ENCODE measurements at places on chromosomes 2 and 18.
A peak's percentile ranks its signal among the peaks of the same experiment; 100 is the strongest.

- H3K4me1 ChIP-seq = peaks cover 6% of the 10 kb centered on the region
- no peak overlapping the region for H3K4me3 ChIP-seq
- no peaks in the 10 kb centered on the region for H3K36me3 ChIP-seq
- no peak for DNase-seq
- no peak overlapping the region for H3K27ac ChIP-seq
These were observed 20.4 kb upstream of the ATOH8 start for GRCh38 chr2:85733121-85733960.

- H3K27me3 ChIP-seq = peaks cover 47% of the 10 kb centered on the region
- peaks cover 8% of the 10 kb centered on the region for H3K4me1 ChIP-seq
- no peak for DNase-seq
- no peaks in the 10 kb centered on the region for H3K36me3 ChIP-seq
- no peak overlapping the region for H3K27ac ChIP-seq
These were observed 19.0 kb downstream of the CRACDL start for GRCh38 chr2:98917031-98917471.

- no peak overlapping the region for H3K27ac ChIP-seq
- peaks cover 1% of the 10 kb centered on the region for H3K36me3 ChIP-seq
- peaks cover 20% of the 10 kb centered on the region for H3K27me3 ChIP-seq
These were observed 9.9 kb upstream of the ODC1 start for GRCh38 chr2:10457846-10458598.

DNA sequence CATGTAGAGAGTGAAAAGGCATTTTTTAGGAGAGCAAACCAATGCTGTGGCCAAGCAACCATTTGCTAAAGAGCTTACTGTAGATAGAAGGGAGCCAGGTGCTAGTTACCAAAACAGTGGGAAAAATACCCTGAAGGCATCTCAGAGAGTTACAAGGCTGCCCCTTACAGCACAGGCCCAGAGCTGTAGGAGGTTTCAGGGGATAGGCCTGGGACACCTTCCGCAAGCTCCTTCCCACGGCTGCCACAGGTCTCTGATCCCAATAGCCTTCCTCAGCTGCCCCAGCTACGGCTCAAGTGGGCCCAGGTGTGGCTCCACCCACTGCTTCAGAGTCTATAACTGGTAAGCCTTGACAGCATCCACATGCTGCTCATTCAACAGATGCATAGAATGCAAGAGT is 18.2 kb upstream of the PPM1B start:
- DNase-seq = no peak
- no peak overlapping the region for H3K27ac ChIP-seq
- H3K36me3 ChIP-seq = peaks cover 2% of the 10 kb centered on the region
- H3K4me1 ChIP-seq = no peaks in the 10 kb centered on the region
- H3K4me3 ChIP-seq = no peak overlapping the region

DNA sequence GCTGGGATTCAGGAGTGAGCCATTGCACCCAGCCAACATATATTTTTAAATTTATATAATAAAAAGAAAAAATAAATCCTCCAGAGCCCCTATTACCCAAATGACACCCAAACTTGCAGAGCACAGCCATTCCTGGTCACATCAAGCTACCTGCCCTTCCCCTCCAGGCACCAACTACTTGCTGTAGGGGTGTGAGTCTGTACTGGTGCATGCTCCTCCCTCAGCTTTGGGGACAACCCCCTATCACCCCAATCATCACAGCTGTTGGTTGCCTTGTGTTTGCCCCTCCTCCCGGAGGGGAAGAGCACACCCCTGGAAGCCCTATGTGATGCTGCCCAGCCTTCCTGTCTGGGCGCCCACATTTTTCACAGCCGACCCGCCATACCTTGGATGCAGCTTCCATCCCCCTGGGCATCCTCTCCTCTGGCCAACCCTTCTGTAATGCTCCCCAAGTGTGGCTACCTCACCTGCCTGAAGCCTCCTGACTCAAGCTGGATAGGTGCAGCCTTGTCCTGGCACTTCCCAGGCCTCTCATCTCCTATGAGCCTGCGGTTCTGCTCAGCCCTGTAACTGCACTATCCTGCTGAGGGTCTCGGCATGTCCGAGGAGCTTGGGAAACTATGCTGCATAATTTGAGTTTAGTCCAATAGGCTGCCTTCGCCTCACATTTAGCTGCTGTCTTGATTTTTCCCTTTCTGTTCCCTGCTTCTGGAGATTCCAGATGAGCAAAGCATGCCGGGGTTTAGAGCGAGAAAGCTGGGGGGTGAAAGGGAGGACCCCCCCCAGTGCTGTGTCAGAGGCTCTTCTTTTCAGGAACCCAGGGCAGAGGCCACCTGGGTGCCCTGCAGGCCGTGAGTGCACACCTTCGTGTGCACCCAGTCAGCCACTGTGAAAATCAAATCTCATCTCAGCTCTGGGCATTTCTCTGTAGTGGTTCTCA is 27.2 kb downstream of the CHST10 start:
- no peaks in the 10 kb centered on the region for H3K36me3 ChIP-seq
- H3K27ac ChIP-seq = peak overlapping the region; percentile 5
- DNase-seq = no peak
- H3K27me3 ChIP-seq = peaks cover 2% of the 10 kb centered on the region
- peaks cover 3% of the 10 kb centered on the region for H3K4me1 ChIP-seq

DNA sequence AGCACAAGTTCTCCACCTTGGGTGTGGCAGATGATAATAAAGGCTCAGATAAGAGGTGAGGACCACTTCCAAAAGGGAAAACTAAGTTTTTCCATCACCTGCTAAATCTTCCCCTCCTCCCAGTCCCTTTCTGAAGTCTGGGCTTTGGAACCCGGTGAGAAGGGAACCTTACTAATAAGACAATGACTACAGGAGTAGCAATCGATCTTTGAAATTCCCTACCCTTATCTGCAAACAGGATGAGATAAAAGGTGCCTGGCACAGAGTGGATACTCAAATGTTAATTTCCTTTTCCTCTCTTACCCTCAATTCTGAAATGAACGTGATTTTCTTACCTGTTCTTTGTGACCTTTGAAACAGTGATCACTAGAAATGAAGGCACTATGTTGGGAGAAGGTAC is 69.7 kb upstream of the NARS1 start:
- no peak overlapping the region for H3K4me3 ChIP-seq
- no peak overlapping the region for H3K27ac ChIP-seq
- no peaks in the 10 kb centered on the region for H3K4me1 ChIP-seq
- no peak for DNase-seq
- peaks cover 6% of the 10 kb centered on the region for H3K36me3 ChIP-seq

DNA sequence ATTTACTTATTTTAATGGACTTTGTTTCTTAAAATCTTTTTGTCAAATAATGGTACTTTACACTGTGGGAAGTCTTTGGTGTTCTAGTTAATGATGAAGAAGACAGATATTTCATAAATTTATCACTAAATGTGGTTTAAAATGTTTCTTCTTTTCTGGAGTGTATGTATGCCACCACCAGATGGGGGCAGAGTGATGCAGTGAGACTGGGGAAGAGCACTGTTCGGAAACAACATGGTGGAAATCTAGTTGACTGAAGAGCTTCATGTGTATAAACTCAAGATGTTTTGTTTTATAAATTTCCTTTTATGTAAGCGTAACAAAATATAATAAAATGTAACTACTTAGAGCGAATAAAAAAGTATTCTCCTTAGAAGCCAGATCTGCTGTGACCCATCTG is 195.1 kb downstream of the KCNE4 start:
- no peaks in the 10 kb centered on the region for H3K27me3 ChIP-seq
- no peak overlapping the region for H3K27ac ChIP-seq
- DNase-seq = no peak
- H3K36me3 ChIP-seq = no peaks in the 10 kb centered on the region
- no peaks in the 10 kb centered on the region for H3K4me1 ChIP-seq
- H3K4me3 ChIP-seq = no peak overlapping the region

DNA sequence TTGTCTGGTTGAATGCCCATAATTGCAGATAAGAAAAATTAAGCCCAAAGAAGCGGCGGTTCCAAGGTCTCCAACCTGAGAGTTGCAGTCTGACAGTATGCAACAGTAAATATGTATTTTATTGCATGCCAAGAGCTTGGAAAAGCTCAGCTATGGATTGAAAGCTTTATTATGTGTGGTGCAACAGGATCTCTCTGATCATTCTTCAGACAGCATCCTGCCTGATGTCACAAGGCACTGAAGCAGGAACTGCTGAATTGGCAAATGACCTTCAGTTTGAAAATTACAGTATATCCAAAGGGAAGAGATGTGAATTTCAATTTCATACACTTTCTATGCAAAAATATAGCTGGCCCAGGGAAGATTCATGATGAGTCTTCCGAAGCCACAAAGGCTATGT is 42.5 kb downstream of the DOCK10 start:
- H3K27ac ChIP-seq = peak overlapping the region; percentile 45
- H3K27me3 ChIP-seq = no peaks in the 10 kb centered on the region
- peaks cover 38% of the 10 kb centered on the region for H3K36me3 ChIP-seq
- no peak for DNase-seq

- no peak for DNase-seq
- H3K27me3 ChIP-seq = no peaks in the 10 kb centered on the region
- peaks cover 5% of the 10 kb centered on the region for H3K36me3 ChIP-seq
- H3K27ac ChIP-seq = no peak overlapping the region
- H3K4me3 ChIP-seq = no peak overlapping the region
These were observed 111.7 kb downstream of the RTP5 start for GRCh38 chr2:241981076-241981700.

DNA sequence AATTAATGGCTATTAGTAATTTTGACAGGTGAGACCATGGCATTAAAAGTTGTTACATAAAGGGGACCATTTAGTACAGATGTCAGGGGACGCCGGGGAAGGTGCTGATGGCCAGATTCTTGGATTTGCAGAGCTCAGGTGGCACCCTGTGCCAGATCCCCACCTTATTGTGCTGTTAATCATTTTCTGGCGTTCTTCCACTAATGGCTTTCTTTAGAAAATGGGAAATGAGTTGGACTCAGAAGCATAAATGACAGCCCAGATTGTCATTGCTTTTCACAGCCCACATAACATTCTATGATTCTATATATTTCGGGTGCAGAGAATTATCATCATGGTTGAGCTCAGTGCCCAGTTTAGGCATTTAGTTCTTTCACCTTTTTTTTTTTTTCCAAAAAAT is 257.2 kb upstream of the TCF4 start:
- H3K36me3 ChIP-seq = no peaks in the 10 kb centered on the region
- H3K27me3 ChIP-seq = no peaks in the 10 kb centered on the region
- no peak overlapping the region for H3K4me3 ChIP-seq

- H3K4me3 ChIP-seq = no peak overlapping the region
- peaks cover 6% of the 10 kb centered on the region for H3K4me1 ChIP-seq
- H3K27me3 ChIP-seq = no peaks in the 10 kb centered on the region
- peaks cover 68% of the 10 kb centered on the region for H3K36me3 ChIP-seq
- no peak overlapping the region for H3K27ac ChIP-seq
These were observed 68.3 kb downstream of the RIF1 start for GRCh38 chr2:151478011-151478410.

- no peak for DNase-seq
- H3K4me1 ChIP-seq = no peaks in the 10 kb centered on the region
- no peak overlapping the region for H3K27ac ChIP-seq
- H3K27me3 ChIP-seq = no peaks in the 10 kb centered on the region
- peaks cover 19% of the 10 kb centered on the region for H3K36me3 ChIP-seq
These were observed 63.8 kb upstream of the GALNT3 start for GRCh38 chr2:165857876-165858275.

- peak overlapping the region; percentile 34 for H3K27ac ChIP-seq
- DNase-seq = no peak
- H3K36me3 ChIP-seq = peaks cover 37% of the 10 kb centered on the region
- H3K4me3 ChIP-seq = no peak overlapping the region
These were observed 10.9 kb downstream of the ITM2C start for GRCh38 chr2:230875347-230876315.

- no peak overlapping the region for H3K27ac ChIP-seq
- no peaks in the 10 kb centered on the region for H3K4me1 ChIP-seq
- H3K4me3 ChIP-seq = no peak overlapping the region
- no peaks in the 10 kb centered on the region for H3K27me3 ChIP-seq
- no peaks in the 10 kb centered on the region for H3K36me3 ChIP-seq
These were observed 796.1 kb downstream of the DCDC2C start for GRCh38 chr2:4499316-4500030.

- no peak overlapping the region for H3K27ac ChIP-seq
- H3K4me1 ChIP-seq = peaks cover 4% of the 10 kb centered on the region
- no peaks in the 10 kb centered on the region for H3K36me3 ChIP-seq
- no peak overlapping the region for H3K4me3 ChIP-seq
These were observed 1.2 kb upstream of the ST6GAL2 start for GRCh38 chr2:106886916-106887758.

- peaks cover 41% of the 10 kb centered on the region for H3K4me1 ChIP-seq
- H3K4me3 ChIP-seq = peak overlapping the region; percentile 83
- H3K27ac ChIP-seq = peak overlapping the region; percentile 50
- no peak for DNase-seq
These were observed 2.4 kb downstream of the MARS2 start for GRCh38 chr2:197707316-197708213.

- H3K27ac ChIP-seq = peak overlapping the region; percentile 77
- peaks cover 4% of the 10 kb centered on the region for H3K27me3 ChIP-seq
- H3K36me3 ChIP-seq = peaks cover 2% of the 10 kb centered on the region
- H3K4me1 ChIP-seq = peaks cover 18% of the 10 kb centered on the region
These were observed 481 bp downstream of the TMEM177 start for GRCh38 chr2:119679526-119679837.

- H3K27me3 ChIP-seq = no peaks in the 10 kb centered on the region
- no peaks in the 10 kb centered on the region for H3K4me1 ChIP-seq
- no peak overlapping the region for H3K4me3 ChIP-seq
- H3K36me3 ChIP-seq = no peaks in the 10 kb centered on the region
- DNase-seq = no peak
These were observed 9.0 kb downstream of the OBSL1 start for GRCh38 chr2:219562049-219563020.

DNA sequence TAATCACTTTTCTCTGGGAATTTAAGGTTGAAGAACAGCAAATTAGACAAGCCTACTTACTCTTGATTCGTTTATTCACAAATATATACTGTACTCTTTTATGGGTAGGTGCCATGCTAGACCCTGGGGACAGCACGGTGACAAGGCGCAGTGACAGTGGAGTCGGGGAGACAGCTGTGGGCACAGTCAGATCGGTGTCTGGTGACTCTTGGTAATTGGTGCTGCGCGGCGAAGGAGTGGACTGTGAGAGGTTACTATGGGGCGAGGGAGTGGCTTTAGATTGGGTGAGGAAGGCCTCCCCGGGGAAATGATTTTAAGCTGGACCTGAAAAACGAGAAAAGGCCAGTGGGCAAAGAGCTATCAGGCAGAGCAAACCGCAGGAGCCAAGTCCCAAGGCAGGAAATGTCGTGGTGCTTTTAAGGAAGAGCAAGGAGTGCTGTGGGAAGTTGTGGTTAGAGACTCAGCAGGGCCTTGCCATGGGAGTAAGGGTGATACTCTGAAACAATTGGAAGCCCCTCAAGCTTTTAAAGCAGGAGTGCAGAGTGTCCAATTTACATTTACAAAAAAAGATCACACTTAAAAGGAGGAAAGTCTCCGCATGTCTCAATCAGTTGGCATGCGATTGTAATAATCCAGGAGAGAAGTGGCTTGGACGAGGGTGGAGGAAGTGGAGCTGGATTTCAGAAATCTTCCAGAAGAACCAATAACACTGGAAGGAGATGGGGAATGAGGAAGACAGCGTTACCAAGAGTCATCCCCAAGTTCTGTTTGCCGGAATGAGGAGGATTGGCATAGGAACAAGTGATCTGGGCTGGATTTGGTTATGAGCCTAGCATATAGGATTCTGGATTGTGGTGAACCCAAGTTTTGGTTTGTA is 36.1 kb upstream of the TXNDC2 start:
- no peaks in the 10 kb centered on the region for H3K4me1 ChIP-seq
- DNase-seq = no peak
- no peaks in the 10 kb centered on the region for H3K36me3 ChIP-seq
- H3K27ac ChIP-seq = no peak overlapping the region
- no peak overlapping the region for H3K4me3 ChIP-seq

- H3K27me3 ChIP-seq = no peaks in the 10 kb centered on the region
- no peak overlapping the region for H3K27ac ChIP-seq
- no peak for DNase-seq
- H3K4me3 ChIP-seq = no peak overlapping the region
These were observed 794.5 kb downstream of the DSC3 start for GRCh38 chr18:30248056-30248455.

- DNase-seq = no peak
- H3K4me3 ChIP-seq = no peak overlapping the region
- no peaks in the 10 kb centered on the region for H3K4me1 ChIP-seq
- H3K27ac ChIP-seq = no peak overlapping the region
These were observed 2047.1 kb downstream of the SUCLG1 start for GRCh38 chr2:82412021-82412420.

All from activated naive CD8-positive, alpha-beta T cell treated with anti-CD3 and anti-CD28 coated beads, Interleukin-2, amount 10 ng/mL, durations not matched to agents 7 days and 5 days (primary cell).